ENCODE measurements at places on chromosomes 13 and 19.

GRCh38 chr13:32910530-32910929 is 105.7 kb upstream of the KL start:
- DNase-seq = no peak

- DNase-seq = no peak
Observed at GRCh38 chr19:1836458-1837221, 11.6 kb downstream of the REXO1 start.

DNA sequence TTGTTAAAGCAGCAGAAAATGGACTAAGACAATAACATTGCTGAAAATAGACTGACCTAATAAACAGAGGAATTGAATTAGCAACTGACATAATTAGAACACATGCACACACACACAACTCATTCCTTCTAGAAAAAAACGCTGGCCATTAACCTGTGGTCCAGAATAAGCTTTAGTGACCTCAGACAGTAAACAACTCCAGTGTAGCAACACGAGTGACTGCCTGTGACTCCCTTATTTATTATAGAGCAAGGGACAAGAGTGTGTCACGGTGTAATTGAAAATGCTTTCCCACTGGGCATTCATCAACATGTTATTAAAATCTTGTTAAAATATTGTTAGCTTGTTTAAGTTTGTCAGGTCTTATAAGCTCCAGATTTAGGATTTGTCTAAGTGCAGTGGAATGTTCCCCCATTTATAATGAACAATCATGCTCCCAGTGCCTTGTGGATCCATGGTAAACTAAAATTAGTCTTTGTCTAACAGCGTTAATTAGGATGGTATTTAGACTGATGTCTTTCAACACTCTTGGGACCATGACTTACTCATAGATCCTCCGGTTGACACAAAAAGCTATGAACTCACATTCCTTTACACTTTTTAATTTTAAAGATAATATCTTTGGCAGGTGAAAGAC is 111.7 kb upstream of the IRS2 start:
- no peak for DNase-seq

DNA sequence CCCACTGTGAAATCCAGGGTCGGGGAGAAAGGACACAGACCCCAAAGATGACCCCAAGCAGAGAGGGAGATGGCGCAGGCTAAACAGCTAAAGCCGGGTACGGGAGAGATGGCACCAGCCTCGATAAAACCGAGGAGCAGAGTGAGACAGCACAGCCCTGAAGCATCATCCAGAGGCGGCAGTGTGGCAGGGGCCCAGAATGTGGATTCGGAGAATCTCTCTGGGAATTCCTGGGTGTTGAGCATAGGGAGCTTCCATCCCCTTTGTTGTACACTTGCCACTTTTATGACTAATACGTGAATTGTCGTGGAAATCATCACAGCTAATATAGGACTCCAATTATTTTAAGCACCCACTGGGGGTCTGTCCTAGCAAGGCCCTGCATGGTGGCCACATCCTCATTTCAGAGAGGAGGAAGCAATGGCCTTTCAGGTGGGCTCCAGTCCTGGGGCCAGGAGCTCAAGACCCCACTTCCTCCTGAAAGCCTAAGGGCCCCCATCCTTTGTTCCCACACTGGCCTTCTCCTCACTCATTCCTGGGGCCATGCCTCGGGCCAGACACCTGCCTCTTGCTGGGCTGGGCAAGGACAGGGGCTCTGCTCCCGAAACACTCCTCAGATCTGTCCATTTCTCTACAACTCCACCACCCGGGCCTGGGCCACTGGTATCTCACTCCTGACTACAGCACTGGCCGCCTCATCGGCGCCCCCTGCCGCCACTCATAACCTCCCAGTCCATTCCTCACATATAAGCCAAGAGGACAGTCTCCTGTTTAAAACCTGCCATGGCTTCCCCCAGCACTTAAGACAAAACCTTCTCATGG is 29.3 kb upstream of the ATP1A3 start:
- DNase-seq = peak; percentile 9

- no peak for DNase-seq
Observed at GRCh38 chr19:35095667-35096368, 19.8 kb upstream of the FXYD3 start.

DNA sequence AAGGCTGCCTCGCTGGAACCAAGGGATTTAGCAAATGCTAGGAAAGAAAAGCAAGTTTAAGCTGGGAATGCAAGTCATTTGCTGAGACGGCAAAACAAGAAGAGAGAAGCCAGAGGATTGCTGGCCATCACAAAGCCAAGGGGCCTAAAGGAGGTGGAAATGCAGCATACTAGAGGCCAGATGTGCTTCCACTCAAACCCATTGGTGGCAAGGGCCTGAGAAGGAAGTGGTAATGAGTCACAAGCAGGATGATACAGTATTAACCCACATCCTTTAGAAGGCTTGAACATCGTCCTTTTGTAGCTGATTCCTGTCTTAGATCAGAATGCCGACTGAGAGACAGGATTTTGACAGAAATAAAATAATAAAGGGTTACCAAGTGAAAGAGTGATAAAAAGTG is 68.2 kb downstream of the ITGBL1 start:
- DNase-seq = peak; percentile 81

DNA sequence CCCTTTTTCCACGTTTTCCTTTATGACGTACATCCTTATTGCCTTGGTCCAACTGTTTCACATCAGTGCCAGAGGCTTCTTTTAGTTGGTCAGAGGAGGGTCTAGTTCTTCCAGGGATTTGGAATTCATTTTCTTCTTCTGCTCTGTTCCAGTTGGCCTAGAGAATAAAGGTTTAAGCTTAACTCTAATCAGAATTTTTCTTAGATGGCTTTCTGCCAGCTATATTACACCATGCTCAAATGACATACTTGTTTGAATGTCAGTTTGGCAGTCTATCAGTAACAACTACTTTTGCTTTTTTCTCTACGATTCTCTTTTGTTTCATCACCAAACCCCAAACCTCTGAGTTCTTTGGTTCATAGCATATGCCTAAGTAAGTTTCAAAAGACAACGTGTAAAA is 16.8 kb downstream of the SPART start:
- peak; percentile 77 for DNase-seq

DNA sequence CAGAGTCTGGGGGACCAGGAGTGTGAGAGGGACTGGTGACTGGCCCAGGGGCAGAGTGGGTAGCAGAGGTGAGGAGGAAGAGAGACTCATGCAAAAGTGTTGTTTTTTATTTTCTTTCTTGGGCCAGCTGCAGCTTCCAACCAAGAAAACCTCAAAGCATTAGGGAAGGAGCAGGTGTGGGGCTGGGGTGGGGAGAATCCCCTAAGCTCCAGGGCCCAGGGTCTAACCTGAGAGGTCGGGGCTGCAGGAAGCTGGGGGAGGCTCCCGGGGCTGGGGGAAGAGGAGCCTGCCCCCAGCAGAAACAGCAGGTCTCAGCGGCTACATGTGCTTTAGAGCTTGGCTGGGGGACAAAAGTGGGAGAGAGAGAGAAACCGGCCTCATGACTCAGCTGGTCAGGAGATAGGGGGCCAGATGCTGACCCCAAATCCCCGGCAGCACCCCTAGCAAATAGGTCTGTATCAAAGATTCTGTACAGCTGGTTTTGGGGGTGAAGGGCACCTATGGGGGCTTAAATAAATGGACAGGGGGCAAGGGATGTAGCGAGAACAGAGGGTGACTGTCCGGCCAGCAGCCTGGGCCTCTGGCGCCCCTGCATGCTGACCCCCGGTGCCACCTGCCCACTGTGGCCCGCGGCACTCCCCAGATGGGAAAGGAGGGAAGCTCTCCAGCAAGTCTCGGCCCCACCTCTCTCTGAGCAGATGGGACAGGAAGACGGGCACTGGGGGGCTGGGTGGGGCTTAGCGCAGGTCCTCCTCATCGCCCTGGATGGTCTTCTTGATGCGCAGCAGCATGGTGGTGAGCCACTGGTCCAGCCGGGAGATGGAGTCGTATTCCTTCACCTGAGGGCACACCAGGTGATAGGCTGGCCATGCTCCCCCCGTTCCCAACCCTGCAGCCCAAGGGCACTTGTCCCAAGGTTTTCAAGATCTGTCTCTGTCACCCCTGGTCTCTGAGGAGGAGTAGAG is 3.8 kb upstream of the KPTN start:
- no peak for DNase-seq

DNA sequence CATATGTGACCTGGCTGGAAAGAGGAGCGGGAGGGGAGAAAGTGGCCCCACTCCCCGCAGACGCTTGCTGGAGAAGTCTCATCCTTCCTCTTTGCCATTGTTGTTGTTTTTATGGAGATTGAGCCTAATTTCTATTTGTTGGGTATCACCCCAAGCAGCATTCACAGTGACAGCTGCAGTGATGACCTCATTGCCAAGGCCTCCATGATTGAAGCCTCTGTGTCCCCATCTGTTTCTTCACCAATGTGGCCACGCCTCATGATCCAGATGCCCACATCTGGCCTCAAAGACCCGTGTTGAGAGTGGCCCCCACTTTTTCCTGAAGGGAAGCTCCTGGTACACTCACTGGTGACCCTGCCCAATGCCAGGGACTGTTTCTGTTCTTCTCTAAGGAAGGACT is 154.2 kb downstream of the SLC7A1 start:
- no peak for DNase-seq

DNA sequence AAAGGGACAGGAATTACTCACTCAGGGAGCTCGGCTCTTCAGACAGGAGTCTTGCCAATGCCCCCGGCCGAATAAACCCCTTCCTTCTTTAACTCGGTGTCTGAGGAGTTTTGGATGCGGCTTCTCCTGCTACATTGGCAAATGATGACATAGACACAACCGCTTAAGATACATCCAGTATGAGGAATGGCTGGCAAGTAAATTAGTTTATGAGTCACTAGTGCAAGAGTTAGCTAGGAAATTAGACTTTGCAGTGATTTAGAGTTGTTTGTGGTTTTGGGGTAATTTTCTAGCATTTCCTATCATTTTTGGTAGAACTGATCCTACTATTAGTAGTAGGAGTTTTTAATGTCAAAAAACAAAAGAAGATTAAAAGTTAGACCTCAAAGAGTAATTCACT is 166.2 kb downstream of the SLITRK1 start:
- DNase-seq = peak; percentile 46

DNA sequence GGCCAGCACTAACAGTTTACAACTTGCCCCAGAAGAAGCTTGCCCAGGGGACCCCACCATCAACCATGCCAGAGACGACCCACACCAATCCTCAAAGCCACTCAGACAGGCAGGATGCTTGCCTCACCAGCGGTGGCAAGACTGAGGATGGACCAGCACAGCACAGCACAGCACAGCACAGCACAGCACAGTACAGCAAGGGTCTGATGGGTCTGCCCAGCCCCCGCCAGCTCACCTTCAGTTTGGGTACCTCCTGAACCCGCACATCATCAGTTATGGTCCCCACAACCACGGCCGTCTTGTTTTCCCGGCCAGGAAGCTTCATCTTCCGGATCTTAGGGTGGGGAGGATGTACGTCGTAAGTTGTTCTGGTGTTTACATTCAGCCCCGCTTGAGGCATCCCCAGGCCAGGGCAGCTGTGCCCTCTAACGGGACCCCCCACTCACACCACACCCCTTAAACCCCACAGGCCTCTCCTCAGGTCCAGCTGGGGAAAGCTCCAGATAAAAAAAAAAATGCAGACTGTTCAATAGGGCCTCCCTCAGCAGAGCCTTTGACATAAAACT is 1.7 kb upstream of the FAM83E start:
- no peak for DNase-seq

DNA sequence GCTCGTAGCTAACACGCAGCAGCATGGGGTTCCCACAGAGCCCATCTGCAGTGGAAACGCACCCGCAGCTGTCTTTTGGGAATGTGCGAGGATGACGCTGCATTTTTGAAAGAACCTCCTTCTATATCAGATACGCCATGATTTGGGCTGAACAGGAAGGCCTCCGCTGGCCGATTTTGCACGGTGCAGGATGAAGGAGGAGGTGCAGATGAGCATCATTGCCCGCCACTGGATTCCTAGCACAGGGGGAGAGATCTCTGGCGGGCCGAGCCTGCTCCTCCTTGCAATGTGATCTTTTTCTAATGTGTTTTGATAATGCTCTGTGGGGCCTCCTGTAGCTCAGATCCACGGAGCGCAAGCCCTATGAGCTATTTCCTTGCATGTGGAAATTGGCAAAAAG is 55.5 kb downstream of the EFNB2 start:
- no peak for DNase-seq

DNA sequence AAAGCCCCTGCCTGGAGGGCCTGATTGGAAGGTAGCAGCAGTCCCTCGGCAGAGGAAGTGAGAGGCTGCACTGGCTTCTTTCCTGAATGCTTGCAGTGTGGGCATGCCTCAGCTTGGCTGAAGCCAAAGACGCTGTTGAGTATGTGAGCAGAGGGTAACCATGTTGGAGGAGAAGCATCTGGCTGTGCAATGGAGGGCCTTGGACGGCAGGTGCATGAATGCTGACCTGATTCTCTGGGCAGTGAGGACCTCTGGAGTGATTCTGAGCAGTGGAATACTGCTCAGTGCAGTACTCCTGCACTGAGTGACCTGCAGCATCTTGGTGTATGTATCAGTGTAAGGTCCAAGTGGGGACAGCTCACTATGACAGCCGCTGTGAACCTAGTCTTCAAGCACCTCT is 46.9 kb downstream of the SOX1 start:
- DNase-seq = no peak

GRCh38 chr19:3656073-3656746 is 29.6 kb upstream of the CACTIN start:
- peak; percentile 37 for DNase-seq

DNA sequence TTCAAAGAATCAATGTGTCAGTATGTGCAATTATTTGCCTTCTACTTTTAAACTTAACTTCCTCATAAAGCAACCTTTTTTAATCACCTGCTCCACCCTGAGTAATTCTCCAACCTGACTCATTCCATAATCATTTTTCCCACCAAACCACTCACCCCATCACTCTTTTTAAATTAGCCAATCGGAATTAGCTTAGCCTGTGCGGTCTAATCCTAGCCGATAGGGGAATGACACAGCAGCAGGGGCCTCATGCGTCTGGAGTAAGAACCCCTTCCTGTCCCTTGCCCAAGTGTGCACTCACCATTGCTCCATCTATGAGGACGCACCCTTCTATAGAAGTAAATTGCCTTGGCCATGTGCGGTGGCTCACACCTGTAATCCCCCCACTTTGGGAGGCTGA is 27.4 kb upstream of the ZNF83 start:
- DNase-seq = peak; percentile 75

DNA sequence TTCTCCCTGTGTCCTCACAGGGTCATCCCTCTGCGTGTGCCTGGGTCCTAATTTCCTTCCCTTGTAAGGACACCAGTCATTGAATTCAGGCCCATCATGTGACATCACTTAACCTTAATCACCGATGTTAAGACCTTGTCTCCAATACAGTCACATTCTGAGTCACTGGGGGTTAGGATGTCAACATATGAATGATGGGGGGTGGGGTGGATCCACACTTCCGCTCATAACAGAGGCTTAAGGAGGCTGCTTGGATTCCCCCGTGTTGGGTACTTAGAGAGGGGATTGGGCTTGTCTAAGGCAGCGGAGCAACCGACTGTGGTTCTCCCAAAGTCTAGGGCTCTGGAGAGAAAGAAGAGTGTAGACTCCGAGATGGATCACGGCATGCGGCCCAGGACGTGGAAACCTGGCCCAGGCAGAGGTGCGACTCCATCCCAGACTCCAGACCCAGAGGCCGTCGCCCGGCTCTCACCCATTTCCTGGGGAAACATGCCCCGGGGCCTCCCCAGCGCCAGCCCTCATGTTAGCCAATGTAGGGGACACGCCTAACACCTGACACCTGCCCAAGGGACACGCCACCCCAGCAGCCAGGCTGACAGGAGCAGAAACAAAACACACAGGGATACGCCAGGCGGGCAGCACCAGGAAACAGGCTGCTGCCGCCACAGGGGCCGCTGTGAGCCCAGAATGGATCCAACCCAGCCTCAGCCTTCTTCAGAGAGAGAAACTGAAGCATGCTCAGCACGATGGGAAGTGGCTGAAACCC is 17.1 kb upstream of the IGLON5 start:
- no peak for DNase-seq
